SK-N-SH treated with all-trans-retinoic acid at 6 μM for 48 hours (cell line): ENCODE measurements at places on chromosomes 12 and 14.

- ATAC-seq, result peak; percentile 3; the same call in 2 of the 3 replicates
These were observed 421 bp upstream of the ACADS start for GRCh38 chr12:120725151-120725658.

GRCh38 chr12:15977999-15978951 lies 67.1 kb downstream of the DERA start:
- ATAC-seq, result peak; percentile 57

DNA sequence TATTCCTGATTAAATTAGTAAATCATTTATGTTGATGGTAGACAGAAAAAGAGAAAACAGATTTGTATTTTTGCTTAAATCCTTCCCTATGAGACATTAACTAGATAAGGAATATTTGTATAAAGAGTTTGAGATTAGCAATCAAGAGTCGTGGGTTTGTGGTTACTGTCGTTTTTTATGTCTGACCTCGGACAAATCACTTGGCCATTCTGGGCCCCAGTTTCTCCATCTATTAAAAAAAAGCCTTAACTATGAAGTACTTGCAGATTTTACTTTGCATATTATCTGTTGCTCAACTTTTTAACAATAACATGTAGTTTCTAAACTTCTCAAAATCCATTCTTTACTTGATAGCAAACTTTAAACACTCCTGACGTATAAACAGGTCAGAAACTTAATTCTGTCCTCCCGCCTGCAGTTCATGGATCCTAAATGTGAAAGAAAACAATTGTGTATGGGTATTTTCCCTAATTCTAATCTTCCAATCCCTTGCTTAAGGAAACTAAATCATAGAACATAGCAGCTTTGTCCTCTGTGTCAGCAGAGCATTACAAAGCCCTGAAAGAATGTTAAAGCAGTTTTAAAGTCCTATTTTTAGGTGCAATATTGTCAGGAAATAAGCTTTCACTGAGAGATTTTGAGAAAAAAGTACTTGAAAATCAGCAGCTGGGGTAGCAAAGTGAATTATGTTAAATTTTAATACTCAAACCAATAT lies 118.2 kb downstream of the GPR135 start:
- no peak for ATAC-seq

DNA sequence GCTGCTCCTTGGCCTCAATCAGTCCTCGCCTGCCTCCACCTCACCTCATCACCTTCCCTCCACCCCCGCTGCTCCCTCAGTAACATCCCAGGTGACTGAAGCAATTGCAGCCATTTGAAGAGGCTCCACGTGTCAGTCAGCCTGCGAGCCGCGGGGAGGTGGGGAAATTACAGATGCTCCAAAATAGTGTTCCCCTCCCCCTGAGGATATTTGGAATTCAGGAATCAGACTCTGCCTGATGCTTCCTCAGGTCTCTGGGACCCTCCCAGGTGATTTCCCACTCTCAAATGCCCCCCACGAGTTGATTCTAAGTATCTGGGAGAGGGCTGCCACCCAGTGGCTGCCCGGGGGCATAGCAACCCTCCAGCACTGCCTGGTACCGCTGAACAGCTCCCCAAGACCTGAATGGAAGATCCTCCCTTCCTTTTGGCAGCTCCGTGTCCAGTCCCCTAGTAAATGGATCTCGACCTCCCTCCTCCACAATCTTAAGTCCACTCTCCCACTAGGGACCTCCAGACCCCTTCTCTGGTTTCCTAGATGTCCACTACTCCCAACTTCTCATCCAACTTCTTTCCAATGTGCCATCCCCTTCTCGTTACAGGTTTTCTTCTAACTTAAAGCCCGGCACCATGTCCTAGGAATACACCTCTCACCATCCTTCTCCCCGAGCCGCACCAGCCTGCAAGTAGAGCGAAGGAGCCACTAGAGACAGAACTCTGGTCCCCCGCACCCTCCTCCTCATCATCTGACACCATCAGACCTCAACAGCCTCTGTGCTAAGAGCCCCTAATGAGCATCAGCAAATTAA lies 1.4 kb upstream of the ASIC1 start:
- ATAC-seq, result peak; percentile 65

DNA sequence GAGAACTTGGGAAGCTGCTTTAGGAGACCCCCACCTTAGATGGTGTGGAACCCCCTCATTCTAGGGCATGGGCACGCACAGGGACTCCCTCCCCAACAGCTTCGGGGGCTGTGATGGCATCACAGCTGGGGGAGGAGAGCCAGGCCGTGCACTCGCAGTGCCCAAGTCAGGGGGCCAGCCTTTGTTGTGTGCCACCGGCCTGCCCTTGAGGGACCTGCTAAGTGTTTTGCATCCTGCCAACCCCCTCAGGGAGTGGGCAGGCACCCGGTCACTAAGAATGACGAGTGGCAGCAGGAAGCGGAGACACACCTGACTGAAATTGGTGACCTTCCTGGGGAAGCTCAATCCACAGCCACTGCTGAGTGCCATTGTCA lies 334.9 kb upstream of the SFSWAP start:
- ATAC-seq, result no peak

DNA sequence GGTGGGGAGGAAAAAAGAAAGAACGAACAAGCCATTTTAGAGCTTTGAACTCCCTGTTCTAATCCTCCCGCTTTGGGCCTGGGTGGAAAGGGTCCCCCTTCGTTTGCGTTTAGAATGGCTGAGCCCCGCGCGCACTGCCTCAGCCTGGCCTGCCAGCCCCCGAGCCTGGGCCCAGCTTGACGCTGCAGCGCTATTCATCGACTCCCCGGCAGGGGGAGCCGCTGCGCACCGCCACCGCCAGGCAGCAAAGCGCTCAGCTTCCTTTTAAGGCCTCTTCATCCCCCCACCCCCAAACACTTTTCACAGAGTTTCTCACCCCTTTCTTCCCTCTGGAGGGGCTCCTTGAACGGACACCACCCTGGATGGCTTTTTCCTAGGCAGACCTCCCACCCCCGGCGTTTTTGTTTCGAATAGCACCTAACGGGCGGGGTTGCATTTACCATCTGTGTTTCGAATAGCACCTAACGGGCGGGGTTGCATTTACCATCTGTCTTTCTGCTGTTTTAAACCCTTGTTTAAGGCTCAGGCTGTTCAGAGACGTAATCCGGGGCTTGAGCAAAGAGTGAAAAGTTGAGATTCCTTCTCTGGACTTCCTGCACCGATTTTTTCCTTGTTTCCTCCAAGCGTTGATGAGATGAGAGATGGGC lies 56.4 kb upstream of the PIWIL1 start:
- no peak for ATAC-seq

- no peak for ATAC-seq
These were observed 34.2 kb upstream of the TCL1B start for GRCh38 chr14:95651821-95652583.

DNA sequence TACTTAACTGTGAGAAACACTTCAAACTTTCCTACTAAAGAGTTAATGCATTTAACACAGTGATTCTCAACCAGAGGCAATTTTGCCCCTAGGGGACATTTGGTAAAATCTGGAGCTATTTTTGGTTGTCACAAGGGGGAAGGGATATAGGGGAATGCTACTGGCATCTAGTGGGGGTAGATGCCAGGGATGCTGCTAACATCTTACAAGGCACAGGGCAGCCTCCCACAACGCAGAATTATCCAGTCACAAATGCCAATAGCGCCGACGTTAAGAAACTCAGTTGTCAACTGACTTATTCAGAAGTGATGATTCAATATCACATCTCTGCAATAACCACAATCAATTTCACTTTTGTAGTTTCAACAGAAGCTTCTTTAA lies 2.0 kb downstream of the EEA1 start:
- ATAC-seq, result peak; percentile 6; the same call in 2 of the 3 replicates

DNA sequence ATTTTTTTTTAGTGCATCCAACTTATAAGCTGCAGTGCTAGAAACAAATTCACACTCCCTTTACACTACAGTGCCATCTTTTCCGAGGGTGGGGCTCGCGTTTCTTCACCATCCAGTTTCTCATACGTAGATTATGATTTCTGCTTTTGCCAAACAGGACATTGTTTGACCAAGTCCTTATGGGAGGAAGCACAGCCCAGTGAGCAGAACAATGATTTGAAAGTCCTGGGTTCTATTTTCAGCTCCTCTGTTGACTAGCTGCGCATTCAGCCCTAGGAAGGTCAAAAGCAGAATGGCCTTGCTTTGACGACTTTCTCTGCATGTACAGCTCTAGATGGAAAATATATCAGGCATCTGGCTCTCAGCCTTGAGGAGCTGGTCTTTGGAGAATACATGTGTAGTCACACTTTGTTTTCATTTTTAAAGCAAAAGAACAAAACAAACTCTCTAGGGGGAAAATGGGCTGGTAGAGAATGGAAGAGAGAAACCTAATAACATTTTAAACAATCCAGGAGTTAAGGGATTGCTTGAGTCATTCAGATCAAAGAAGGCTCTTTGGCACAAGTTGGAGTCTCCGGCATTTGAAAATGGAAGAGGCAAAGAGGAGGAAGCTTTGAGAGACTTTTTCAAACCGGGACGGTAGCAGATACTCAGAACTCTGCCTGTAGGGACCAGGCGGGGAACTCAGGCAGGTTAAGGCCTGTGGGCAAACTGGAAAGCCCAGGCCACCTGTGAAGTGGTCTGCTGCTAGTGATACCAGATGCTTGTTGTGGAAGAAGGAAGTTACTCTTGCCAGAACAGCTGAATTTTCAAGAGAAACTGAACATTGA lies 257.3 kb upstream of the PLEKHG7 start:
- no peak for ATAC-seq

- no peak for ATAC-seq
These were observed 128.2 kb downstream of the BCL11B start for GRCh38 chr14:99143793-99144192.

GRCh38 chr14:62631176-62631575 lies 414.1 kb downstream of the KCNH5 start:
- no peak for ATAC-seq

DNA sequence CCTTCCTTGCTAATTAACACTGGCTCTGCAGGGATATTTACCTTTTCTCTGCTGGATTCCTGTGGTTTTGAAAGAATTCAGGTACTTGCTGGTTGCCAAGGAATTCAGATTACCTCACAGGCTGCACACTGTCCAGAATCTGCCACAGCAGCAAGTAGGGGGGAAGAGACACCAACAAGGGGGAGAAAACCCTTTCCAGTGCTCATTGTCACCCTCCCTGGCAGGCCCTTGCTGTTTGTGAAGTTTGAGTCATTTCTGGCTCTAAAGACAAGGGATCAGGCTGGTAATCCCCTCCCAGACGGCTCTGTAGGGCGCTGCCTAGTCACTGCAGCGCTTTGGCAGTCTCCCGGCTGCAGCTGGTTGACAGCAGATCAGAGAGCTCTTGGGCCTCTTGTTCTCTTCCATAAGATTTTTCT lies 50.8 kb downstream of the TTLL5 start:
- ATAC-seq, result peak; percentile 87

- ATAC-seq, result no peak
These were observed 1569.0 kb upstream of the FLRT2 start for GRCh38 chr14:83960832-83961512.

DNA sequence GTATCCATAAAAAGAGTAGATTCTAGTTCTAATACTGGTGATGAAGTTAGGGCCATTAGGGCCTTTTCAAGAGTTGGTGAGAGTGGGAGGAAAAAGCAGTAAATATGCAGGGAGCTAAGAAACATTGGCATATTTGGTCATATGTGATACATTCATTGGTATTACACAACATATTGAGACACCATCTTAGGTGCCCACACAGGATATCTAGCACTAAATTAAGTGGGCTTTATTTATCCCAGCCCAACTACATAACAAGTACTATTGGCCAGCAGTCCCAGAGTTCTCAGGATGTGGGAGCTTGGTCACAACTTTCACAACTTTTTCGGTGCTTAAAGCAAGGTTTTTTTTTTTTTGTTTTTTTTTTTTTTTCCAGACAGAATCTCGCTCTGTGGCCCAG lies 2.0 kb upstream of the ING4 start:
- no peak for ATAC-seq

DNA sequence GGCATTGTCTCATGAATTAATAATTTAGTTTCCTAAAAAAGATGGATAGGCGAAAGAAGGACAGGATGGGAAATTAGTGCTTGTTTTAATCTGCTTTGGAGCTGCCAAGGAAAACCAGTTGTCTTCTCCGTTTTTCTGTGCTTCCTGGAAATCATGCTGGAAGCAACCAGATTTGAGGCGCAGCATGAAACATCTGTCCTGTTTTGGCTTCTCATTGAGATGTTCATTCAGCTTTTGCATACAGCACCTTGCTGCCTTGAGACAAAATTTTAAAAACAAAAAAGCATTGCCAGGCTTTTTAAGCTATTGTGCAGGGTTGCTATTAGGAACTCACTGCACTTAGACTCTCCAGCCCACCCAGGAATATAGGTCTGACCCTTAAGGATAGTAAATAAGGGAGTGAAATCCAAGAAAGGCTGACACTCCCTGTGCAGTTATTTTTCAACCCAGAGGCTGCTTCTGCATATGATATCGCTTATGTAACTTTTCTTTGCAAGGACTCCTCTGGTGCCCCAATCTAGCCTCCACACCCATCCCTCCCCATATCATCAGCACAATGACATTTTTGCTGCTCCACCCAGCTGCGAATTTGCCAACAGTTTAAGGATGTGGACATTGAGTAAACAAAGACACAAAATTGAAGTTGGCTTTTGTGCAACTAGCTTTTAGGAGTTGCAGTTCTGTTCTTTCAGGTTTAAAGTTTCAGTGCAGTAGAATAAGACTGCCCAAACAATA lies 46.9 kb upstream of the MDM1 start:
- ATAC-seq, result no peak

DNA sequence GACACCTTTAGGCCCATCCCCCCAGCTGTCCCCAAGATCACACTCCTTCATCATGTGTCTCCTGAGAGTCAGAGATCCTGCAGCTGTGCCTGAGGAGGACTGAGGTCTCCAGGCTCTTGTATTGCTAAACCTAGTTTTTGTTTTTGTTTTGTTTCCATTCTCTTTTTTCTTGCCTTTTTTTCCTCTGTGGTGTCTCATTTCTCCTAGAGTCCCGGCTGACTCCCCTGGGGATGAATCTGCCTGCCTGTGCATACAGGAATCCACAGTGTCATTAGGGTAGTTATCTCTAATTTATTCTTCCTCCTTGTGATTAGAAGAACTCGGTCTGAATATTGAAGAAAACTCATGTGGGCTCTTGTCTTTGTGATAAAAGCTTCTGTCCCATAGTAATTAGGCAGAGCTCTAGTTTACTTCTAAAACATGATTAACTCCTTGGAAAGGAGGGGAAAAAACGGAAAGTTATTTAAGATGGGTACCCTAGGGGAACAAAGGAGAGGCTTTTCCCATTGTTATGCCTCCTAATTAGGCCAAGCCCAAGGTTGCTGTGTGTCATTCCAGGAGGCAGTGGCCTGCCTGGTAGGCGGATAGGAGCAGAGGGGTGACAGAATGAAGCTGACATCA lies 343.2 kb downstream of the ZFP36L1 start:
- ATAC-seq, result no peak

GRCh38 chr14:101716956-101717662 lies 44.4 kb upstream of the PPP2R5C start:
- no peak for ATAC-seq

- ATAC-seq, result no peak
These were observed 104.6 kb downstream of the AACS start for GRCh38 chr12:125169870-125170269.
